Liver (tissue), 10 donors: ENCODE measurements at places on chromosomes 3 and 15. TPM values are rescaled to one million over a fixed set of nuclear protein-coding genes. Genes with fewer than 3 reads are reported as not detected.
A peak's percentile ranks its signal among the peaks of the same experiment; 100 is the strongest.

DNA sequence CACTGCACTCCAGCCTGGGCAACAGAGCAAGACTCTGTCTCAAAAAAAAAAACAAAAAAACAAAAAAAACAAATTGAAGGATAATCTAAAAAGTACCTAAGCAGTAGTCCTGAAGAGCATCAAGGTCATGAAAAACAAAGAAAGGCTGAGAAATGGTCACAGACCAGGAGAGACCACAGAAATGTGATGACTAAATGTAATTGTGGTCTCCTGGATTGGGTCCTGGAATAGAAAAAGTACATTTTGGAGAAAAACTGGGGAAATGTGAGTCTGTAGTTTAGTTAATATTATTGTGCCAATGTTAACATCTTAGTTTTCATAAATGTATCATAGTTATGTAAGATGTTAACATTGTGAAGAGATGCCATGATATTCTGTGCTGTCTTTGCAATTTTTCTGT, 267.5 kb upstream of the NR2E3 start:
- no peak for DNase-seq

GRCh38 chr15:96335411-96336024, 5.0 kb downstream of the NR2F2 start:
- no peak for DNase-seq

Gene GOLGA8N
- 6.8 TPM for total RNA-seq

Gene CAND2
- total RNA-seq = 0.84 TPM

DNA sequence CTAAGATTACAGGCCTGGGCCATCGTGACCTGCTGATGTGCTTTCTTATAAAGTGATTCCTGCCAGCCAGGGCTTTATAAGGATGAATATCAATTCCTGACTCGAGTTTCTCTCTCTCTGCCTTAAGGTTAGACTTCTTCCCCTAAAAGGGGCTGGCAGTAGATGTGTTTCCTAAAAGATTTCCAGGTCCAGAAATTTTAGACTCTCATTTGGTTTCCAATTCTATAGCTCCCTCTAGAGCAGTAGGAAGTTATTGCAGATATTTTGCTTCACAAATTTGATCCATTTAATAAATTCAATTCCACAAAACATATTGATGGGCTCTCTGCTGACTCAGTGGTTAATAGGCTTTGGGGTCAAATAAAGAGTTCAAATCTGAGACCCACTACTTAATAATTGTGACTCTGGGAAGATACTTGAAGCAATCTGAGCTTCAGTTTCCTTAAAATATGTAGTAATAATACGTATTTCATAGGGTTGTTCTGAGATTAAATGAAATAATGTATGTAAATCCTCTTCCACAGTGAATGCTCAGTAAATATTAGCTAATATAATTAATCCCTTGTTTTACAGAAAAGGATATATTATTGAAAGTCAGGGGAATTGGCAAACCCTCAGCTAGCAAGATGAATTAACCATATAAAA, 2.1 kb downstream of the TRIM69 start:
- DNase-seq = no peak

GRCh38 chr15:50181201-50181968, 611 bp upstream of the SLC27A2 start:
- DNase-seq = no peak

DNA sequence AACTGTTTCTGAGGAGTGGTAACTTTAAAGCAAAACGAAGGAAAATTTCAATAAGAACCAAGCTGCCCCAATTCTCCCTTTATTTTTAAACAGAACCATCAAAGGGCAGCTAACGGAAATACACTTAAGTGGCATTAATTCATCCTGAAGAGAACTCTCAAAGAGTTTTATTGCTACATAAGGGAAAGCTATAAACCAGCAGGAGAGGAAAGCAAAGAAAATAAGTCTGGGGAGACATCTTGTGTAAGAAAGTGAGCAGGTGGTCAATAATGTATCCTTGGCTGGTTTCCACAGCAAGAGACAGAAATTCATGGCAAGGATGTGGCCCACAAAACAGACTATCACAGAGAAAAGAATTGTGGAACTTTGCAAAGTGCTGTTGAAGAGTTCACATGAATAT, 40.0 kb upstream of the CMSS1 start:
- no peak for DNase-seq

DNA sequence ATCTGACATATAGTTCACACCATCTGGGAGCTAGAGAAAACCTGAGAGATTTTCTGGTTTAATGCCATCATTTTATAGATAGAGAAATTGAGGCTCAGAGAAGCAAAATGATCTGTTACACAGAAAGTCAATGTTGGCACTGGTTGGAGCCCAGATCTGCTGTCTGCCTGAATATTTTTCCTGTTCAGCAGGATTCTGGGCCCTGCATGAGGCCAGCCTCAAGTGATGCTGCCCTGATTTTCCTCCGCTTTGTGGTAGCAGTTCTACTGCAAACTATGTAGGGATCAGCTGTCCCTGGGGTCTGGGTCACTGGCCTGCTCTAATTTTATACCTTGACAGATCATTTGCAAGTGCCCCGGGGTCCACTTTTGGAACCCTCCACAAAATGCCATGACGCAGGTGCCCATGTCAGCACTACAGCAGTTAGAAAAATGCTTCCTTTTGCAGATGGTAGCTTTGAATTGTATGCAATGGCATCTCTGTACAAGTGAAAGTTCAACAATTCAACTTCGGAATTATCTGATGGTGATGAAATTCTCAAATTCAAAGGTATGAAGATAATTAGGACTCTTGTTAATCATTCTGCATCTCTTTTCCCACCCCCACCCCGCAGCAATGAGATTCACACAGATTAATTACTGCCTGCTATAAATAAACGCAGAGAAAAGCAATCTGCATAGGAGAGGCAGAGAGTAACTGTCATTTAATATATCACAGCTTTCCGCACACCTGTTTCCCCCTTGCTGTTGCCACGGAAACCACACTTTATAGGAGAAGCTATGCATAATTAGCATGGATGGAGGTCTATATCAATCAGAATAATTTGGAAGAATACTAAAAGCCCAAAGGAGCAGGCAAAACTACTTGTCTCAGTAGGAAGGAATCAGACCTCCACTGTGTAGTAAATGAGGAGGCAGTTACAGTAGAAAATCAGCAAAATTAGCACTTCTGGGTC, 222.6 kb downstream of the PDCD6IP start:
- no peak for DNase-seq

DNA sequence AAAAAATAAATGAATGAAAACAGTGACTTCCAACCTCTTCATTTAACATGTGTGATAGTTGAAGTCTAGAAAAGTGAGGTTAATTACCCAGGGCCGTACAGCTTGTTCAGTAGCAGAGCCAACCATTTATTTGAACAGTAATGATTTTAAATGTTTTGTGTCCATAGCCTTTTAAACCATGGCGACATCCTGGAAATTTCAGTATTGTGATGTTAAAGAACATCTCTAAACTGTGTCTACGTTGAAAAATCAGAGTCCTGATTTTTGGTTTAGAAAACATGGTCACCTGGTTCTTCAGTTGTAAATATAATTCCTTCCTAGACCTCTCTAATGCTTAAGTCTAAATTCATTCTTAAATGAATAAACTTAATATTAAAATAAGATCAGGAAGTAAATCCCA, 14.2 kb downstream of the LPP start:
- DNase-seq = no peak

DNA sequence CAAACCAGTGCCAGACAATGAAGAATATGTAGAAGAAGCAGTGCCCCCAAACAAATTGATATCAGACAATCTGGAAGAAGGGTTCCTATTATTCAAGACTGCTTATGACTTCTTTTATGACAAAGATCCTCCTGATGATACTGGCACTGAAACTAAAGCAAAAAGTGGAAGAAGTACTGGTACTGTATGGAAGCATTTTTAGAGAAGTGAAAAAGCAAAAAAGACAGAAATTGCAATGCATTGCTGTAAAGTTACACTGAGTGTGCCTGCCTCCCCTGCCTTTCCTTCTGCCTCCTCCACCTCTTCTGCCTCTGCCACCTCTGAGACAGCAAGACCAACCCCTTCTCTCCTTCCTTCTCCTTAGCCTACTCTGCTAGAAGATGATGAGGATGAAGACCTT, 167.6 kb downstream of the PLCL2 start:
- no peak for DNase-seq

DNA sequence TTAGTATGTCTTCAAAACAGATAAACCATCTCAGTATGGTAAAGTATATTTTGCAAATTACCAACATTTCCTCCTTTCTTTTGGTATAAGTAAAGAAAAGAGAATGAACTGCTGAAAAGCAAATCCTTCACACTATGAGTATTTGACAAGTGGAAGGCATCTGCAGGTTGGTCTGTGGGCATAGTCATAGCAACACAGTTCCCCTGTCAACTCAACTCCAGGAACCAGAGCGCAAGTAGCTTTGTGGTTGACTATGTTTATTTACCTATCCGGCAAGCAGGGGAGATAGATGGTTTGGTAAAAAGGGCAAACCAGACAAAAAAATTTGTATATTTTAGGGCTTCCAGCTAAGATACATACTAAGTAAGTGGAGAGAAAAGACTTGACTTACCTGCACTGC, 88.3 kb upstream of the PPIB start:
- DNase-seq = no peak

DNA sequence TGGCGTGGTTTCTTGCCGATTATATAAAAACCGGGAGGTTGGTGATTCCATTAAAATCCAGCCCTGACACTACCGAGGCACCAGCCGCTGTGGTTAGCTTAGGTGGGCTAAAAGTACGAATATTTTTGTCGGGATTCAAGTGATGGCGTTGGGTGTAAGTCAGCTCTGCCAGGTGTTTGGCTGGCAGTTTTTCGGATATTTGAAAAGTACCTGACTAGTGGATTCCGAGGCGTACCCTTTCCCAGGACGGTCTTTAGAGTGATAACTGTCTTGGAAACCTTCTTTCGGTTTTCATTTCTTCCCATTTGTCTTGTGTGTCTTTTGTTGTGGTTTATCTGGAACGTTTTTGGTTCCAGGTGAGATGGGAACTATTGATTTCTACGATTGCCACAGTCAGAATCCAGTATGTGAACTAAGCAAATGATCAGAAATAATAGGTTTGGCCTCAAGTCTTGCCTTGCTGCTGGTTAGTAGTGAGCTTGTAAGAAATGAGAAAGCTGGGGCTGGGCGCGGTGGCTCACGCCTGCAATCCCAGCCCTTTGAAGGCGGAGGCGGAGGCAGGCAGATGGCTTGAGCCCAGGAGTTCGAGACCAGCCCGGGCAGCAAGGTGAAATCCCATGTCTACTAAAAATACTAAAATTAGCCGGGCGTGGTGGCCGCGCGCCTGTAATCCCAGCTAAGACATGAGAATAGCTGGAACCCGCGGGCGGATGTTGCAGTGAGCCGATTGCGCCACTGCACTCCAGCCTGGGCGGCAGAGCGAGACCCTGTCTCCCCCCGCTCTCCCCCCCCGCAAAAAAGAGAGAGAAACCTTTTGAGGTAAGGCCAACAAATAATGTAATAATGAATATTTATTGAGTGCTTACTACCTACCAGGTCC, 1.4 kb downstream of the FYTTD1 start:
- peak; percentile 37 for DNase-seq
